ENCODE measurements at places on chromosomes 2 and 18.

DNA sequence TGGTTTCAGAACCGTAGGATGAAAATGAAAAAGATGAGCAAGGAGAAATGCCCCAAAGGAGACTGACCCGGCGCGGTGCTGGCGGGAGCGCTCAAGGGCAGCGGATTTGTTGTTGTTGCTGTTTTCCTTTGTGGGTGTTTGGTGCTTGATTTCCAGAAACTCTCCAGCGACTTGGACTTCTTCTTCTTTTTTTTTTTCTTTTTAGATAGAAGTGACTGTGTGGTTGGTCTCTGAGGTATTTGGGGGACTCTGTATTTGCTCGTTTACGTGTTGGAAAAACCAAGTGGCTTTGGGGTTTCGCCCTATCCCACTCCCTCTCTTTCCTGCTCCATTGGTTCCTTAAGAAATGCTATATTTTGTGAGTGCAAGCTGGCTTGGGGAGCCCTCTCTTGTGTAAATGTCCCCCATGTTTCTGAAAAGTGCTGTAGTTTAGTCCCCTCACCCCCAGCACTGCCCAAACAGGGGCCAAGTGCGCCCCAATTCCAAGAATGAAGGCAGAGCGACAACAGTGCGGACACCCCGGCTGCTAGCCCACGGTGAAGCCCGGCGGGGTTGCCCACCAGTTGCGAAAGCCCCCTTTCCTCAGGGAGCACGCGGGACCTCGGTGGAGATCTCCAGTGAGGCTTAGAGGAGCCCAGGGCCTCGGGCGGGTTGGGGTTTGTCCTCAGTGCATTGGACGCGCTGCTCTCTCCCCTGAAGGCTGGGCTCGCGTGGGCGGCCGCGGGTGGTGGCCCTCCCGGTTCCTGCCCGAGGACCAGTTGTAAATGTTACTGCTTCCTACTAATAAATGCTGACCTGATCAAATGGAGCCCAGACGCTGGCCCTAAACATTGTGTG is 1.8 kb downstream of the HOXD9 start:
- no peaks in the 10 kb centered on the region for H3K36me3 ChIP-seq
- no peak for DNase-seq
- H3K27me3 ChIP-seq, result peaks cover 98% of the 10 kb centered on the region

DNA sequence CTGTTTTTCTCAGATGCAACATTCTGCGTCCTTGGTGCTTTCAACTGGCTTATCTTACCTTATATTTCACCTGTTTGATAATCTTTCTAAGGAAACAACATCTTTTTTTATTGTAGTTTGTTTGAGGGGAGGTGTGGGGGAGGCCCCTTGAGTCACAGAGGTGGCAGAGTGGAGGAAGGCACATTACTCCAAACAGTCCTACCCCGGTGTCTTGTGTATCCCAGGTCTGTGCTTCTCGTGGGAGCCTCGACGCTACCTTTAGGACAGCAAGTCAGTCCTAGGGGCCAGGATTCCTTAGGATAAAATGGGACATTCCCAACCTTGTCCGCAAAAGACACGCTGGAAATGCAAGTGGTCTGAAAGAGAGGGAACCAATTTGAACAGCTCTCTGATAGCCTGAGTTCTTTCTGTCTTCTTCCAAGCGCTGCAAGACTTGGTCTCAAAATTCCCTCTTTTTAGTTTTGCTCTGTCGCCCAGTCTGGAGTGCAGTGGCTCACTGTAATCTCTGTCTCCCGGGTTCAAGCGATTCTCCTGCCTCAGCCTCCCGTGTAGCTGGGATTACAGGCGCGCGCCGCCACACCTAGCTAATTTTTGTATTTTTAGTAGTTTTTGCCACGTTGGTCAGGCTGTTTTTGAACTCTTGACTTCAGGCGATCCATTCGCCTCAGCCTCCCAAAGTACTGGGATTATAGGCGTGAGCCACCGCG is 4.0 kb downstream of the GATA6 start:
- no peak for DNase-seq
- peaks cover 100% of the 10 kb centered on the region for H3K27me3 ChIP-seq
- no peak overlapping the region for H3K27ac ChIP-seq
- H3K4me1 ChIP-seq, result peaks cover 13% of the 10 kb centered on the region
- no peak overlapping the region for H3K4me3 ChIP-seq

GRCh38 chr2:146081459-146081858 is 1561.5 kb upstream of the ZEB2 start:
- no peaks in the 10 kb centered on the region for H3K36me3 ChIP-seq
- no peaks in the 10 kb centered on the region for H3K4me1 ChIP-seq
- no peak overlapping the region for H3K4me3 ChIP-seq
- H3K27ac ChIP-seq, result no peak overlapping the region

GRCh38 chr2:71379086-71379485 is 47.5 kb downstream of the ZNF638 start:
- no peak overlapping the region for H3K27ac ChIP-seq
- no peak overlapping the region for H3K4me3 ChIP-seq
- DNase-seq, result no peak
- H3K4me1 ChIP-seq, result no peaks in the 10 kb centered on the region
- H3K36me3 ChIP-seq, result peaks cover 24% of the 10 kb centered on the region
- H3K27me3 ChIP-seq, result no peaks in the 10 kb centered on the region

DNA sequence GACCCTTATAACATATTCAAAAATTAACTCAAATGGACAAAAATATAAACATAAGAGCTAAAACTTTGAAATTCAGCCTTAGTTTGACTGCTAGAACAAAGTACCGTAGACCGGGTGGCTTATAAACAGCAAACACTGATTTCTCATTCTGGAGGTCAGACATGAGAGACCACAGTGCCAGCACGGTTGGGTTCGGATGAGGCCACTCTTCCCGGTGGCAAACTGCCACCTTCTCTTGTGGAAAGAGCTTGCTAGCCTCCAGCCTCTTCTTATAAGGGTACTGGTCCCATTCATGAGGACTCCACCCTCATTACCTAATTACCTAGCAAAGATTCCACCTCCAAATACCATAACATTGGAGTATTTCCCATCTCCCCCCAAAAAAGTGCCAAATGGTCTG is 91.3 kb downstream of the FAM210A start:
- no peaks in the 10 kb centered on the region for H3K4me1 ChIP-seq
- H3K27me3 ChIP-seq, result no peaks in the 10 kb centered on the region
- DNase-seq, result no peak
- H3K4me3 ChIP-seq, result no peak overlapping the region
- H3K27ac ChIP-seq, result no peak overlapping the region
- H3K36me3 ChIP-seq, result no peaks in the 10 kb centered on the region

DNA sequence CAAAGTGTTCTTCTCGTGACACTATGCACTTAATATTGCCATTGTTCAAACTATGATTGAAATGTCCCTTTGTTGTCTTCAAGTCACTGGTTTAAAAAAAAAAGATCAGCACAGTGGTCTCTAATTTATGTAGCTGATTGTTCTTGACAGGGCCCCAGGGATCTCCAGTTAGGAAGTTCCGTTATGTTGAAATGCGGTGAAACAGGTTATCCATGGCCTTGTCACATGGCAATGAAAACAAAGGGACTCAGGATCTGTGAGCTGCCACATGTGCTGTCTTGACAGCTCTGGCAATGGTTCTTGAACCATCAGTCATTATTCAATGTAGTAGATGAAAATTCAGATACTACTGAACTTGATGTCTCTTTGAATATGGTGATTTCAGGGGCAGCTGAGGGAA is 147.4 kb downstream of the SETBP1 start:
- H3K27me3 ChIP-seq, result no peaks in the 10 kb centered on the region
- H3K4me1 ChIP-seq, result 0 out of 2 replicates have a peak, but pooled peaks cover 4% of the 10 kb centered on the region
- H3K4me3 ChIP-seq, result no peak overlapping the region

DNA sequence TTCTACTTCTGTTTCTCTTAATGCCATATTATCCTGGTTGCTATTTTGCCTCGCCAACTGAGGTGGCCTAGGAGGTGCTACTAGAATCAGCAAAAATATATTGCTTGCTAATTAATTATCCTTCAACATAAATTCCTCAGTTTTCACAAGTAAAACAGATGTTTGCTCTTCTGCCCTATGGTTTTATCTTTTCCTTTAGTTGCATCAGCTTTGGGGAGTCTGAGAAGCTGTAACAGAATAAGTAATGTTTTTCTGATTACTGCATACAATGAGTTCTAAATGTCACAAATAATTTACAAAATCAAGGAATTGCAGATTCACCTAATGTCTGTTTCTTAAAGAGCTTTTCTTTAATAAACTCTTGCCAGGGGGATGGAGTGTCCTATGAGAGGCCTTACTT is 36.7 kb downstream of the GULP1 start:
- H3K36me3 ChIP-seq, result no peaks in the 10 kb centered on the region
- no peak for DNase-seq
- no peaks in the 10 kb centered on the region for H3K27me3 ChIP-seq
- H3K4me3 ChIP-seq, result no peak overlapping the region

DNA sequence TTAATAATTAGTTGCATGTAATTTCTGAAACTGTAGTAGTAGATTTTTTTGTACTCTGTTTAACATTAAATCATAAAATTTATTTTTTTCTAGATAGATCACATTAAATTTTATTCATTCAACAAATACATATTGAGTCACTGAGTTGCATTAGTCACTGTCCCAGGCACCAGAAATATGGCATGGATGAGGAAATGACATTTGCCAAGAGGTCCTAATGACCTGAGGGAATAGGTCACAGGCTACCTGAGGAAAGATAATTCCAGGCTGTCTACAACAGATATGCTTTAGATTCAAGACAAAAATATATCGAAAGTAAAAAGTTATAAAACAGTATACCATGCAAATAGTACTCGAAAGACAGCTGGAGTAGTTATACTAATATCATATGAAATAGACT is 852.4 kb upstream of the ACVR2A start:
- H3K36me3 ChIP-seq, result no peaks in the 10 kb centered on the region
- no peak overlapping the region for H3K4me3 ChIP-seq
- H3K27ac ChIP-seq, result no peak overlapping the region
- no peaks in the 10 kb centered on the region for H3K4me1 ChIP-seq
- H3K27me3 ChIP-seq, result no peaks in the 10 kb centered on the region

All from H1 (cell line).